Ureter (tissue), 1 donor: ENCODE measurements at places on chromosomes 12 and 14.

- DNase-seq: no peak
Observed at GRCh38 chr12:52407918-52408317, 1.8 kb upstream of the KRT82 start.

GRCh38 chr12:118357257-118358007 is 15.3 kb downstream of the TAOK3 start:
- DNase-seq: no peak

DNA sequence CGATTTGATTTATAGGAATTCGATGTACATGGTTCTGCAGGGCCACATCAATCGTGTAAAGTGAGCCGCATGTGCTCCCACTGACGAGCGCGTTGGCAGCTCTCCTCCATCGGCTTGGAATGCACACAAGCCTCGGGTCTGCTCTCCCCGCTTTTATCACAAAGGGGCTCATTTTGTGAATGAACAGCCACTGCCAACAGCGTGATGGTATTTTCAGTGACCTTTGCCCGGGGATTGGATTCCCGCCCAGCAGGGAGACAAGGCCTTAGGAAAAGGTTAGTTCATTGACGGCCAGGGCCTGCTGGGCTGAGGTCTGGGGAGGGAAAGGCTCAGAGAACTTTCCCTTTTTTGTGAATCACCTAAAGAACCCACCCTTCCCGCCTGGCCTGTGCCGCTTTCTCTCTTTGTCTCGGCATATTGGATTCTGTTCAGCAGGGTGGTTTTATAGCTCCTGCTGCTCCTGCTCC is 232.1 kb downstream of the MSRB3 start:
- DNase-seq: no peak

GRCh38 chr14:60856111-60856510 is 121.5 kb downstream of the MNAT1 start:
- DNase-seq: no peak

- DNase-seq: no peak
Observed at GRCh38 chr12:5589054-5589453, 157.1 kb downstream of the NTF3 start.

GRCh38 chr14:60183138-60183537 is 17.9 kb upstream of the DHRS7 start:
- DNase-seq: no peak

DNA sequence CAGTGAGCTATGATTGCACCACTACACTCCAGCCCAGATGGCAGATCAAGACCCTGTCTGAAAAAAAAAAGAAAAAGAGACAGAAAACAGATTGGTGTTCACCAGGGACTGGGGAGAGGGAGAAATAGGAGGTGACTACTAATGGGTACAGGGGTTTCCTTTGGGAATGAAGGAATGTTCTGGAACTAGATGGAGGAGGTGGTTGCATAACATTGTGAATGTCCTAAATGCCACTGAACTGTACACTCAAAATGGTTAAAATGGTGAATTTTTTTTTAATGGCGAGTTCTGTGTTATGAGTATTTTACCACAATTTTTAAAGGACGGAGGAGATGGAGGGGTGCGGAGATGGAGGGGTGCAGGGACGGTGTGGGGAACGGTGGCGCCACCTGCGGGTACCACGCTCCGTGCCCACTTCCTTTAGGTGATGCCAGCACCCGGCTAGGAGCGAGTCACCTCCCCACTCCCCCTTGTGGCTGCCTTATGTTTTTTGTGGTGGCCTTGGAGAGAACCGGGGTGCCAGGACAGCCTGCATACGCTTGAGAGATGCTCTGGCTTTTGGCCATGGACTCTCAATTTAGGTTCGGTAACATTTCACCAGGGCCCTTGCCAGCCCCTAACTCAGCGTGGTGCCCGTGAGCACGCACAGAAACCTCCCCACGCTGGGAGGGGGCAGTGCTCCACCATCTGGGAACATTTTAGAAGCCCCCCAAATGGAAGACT is 16.1 kb downstream of the UBC start:
- no peak for DNase-seq

DNA sequence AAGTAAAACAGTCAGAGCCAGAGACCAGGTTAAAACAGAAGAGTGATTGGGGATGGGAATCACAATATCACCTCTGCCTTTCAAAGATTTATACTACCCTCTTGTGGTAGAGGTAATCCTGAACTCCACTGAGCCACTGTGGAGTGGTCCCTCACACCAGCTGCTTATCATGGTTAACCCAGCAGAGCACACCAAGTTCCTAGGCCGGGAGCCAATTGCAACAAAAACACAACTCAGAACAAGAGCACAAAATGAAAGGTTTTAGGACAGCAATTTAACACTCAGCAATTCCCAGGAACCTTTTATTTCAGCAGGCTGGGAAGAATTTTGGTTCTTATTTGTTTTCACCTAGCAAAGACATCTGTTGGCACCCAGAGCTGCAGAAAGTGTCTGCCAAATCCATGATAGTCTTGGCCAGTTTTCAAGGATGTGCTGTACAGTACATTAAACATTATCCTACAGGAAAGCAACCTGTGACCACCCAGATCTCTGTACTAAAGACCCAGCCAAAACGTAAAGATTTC is 220.5 kb upstream of the ATXN7L3B start:
- no peak for DNase-seq

DNA sequence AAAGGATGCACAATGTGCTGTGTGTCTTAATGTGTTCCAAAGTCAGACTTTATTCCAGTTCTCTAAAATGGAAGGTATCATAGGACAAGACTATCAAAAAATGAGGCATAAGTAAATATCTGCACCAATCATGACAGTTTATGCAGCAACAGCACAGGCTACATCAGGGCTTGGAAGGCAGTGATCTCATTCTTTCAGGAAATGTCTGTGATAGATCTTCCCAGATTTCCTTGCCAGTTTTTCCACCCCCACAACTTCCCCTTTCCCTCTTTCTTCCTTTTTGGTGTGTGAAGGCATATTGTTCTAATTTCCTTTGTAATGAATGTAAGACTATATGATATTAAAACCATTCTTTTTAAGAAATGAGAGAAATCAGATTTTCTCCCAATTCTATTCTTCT is 326.7 kb downstream of the ATP23 start:
- no peak for DNase-seq

DNA sequence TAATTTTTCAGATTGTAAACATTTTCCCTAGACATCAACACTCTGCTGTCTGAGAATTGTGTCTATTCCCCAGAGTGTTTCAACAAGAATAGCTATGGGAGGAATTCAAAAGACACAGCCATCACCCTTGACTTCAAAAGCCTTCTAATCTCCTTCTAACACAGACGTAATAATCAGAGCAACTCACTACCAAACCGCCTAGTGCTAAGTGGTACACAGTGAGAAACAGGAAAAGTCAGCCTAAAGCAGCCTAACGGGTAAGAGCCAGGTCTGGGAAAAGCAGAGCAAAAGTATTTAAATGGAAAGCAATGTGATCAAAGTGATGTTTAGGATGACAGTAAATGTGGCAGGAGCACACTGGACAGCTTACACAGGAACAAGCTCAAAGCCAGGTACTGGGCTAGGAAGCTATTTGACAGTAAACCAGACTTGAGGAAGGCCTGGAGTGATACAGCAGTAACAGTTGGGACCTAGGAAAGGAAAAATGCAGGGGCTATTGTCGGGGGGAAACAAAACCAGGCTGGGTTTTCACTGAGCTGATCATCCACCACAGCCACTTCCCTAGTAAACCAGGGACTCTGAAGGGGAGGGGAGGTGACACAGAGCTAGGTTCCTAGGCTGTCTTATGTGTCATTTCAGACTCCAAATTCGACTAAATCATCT is 29.4 kb downstream of the CORO1C start:
- DNase-seq: no peak

DNA sequence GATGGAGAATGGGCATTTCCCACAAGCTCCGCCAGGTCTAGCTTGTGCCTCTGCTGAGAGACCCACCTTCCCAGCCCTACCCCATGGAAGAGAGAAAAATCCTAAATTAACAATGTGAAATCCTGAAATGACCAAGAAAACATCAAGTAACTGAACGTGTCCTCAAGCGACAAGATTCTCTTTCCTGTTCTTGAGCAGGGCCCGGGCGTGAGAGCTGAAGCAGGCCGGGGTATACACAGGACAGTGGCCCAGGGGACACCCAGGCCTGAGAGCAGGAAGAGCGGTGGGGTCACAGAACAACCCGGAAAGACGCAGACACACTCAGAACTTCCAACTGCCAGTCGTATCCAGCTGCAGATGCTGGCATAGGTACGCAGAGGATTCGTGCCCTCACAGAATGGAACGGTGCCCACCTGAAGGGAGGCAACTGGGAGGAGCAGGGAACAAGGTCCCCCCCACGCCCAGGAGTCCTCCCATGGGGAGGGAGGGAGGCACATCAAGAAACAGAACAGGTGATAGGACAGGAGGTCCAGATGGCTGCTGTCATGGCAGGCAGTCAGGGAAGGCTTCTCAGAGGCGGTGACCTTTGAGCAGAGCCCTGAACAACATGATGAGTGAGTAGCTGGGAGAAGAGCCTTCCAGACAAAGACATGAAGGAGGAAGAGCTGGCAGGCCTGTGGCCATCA is 9.1 kb downstream of the RIMBP2 start:
- no peak for DNase-seq

DNA sequence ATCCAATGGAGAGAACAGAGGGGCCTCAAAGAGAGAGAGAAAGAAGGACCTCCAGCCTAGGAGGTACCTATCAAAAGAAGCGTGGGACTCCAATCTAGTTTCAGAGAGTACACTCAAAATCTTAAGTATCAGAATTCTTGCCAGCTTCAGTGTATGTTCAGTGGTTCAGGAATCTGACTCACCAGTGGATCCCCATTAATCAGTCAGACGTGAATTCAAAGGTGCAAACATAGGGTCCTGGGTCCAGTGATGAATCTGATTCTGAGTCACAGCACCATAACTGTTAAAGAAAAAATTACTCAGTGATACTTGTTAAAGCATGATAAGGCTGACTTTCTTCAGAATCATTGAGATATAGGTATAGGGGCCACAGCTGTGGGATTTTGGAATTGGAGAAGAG is 33.2 kb downstream of the ETNK1 start:
- no peak for DNase-seq

- DNase-seq: no peak
Observed at GRCh38 chr12:85157035-85157603, 121.0 kb downstream of the LRRIQ1 start.

DNA sequence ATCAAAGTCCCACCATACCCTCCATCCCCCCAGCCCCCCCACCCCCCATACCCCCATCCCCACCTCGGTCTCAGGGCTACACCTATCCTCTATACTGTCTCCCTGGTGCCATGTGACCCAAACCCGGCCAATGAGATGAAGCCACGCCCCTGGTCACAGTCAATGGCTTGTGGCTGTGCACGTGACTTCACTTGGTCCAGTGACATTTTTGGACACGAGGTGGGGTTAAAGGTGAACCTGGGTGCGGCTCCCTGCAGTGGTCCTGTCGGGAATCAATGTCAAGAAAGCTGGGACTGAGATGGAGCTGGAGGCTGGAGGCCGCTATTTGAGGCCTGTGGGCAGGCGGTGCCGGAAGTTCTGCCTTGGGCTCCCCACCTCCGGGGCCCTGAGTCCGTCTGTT is 100.7 kb upstream of the MAP1LC3B2 start:
- DNase-seq: no peak

DNA sequence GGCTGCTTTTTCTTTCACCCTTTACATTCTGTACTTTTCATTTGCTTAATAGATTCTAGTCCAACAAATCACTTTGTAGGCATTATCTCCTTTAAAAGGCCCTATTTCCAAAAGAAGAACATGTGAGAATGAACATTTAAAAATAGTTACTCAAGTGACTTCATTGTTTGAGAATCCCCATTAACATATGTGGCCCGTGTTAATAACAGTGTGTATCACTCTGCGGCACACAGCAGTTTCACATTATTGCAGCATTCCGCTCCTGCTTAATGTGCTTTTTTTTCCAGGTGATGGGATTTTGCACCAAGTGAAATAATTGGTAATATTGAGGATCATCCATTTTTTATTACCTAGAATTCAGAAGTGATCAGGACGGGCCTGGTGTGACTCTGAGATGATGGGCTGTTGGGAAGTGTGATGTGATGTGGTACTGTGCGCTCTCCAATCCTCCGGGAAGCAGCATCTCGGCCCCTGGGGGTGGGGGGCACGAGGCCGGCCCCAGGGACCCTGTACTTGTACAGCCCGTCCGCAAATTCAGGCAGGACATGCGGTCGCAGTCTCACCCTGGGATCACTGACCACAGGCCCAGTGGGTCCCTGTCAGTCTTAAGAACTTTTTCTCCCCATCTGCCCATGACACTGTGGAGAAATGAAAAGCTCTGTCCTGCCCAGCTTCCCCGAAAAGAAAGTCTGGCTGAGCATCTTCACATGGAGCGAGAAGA is 32.9 kb downstream of the SLC15A4 start:
- DNase-seq: no peak

DNA sequence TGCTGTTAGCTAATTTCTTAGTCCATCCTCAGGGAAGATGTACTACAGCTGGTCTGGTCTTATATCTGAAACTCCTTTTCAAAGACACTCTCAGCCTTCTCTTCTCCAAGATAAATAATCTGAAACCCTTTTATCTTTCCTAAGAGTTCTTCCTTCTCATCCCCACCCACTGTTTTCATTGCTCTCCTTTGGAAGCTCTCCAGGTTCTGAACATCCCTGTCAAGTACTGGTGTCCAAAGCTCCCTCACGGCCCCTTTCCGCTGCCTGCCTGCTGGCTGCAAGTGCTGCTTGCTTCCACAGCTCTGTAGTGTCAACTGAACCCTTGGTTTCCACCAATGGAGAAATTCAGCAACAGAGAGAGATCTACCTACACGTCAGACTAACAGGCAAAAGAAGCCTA is 6.6 kb upstream of the SLC6A13 start:
- peak; percentile 60 for DNase-seq

GRCh38 chr12:128445415-128446127 is 178.6 kb downstream of the TMEM132C start:
- no peak for DNase-seq

DNA sequence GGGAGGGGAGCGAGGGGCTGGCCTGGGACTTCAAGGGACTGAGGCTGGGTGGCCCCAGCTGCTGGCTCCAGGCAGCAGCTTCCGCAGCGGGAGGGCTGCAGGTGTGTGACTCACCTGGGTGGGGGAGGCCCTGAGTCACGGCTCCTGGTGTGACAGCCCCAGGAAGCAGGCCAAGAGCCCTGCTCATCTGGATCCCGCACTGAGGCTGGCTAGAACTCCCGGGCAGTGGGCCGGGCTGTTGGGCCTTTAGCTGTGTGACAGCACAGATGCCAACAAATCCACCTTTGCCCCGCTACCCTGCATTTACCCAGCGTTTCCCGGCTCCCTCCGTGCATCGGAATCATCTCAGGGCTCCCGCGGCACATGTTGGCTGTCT is 180.0 kb upstream of the PRMT8 start:
- peak; percentile 83 for DNase-seq

DNA sequence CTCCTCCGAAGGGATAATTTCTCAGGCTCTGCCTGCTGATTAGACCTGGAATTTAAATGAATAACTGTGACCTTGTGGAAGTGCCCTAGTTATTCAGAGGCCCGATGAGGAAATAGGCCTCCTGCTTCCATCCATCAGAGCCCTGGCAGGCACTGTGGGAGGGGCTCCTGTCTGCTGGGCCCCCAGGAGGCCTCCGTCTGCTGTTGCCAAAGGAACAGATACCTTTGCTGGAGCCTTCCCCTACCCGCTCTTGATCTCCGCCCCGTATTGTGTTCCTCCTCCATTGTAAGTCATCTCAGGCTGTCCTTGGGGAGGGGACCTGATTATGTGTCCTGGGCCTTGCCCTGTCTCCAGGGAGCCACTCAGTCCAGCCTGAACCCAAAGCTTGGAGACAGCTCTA is 112.3 kb downstream of the NRXN3 start:
- DNase-seq: no peak

GRCh38 chr12:79858518-79858917 is 76.4 kb downstream of the PPP1R12A start:
- no peak for DNase-seq
